ENCODE measurements at places on chromosomes 4 and X.

DNA sequence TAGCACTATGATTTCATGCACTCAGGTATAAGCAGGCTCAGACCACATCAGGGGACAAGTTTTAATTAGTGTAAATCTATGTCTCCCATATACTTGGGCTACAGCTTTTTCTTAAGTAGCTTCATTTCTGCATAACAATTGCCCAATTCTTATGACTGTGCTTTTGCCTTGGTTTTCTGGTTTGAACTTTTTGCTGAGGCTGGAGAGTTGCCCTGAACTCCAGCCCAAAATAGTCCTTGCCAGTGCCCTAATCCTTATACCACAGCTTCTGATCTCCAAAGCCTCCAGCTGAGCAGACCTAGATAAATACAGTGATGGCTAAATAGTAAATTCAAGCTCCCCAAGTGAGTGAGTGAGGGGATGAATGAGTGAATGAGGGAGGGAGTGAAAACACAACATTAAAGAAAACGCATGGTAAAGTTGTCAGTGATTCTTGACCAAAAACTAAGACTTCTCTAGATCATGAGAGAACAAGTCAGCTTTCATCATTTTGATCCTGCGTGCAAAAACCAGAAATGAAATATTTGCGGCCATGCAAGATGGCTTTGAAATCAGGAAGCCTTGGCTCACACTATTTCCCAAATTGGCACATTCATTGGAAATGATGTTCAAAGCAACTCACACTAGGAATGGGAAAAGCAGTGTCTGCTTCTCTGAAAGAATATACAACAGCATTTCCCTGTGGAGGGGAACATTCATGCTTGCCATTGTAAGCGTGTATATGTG is 437.1 kb upstream of the CTSO start:
- no peak for DNase-seq

DNA sequence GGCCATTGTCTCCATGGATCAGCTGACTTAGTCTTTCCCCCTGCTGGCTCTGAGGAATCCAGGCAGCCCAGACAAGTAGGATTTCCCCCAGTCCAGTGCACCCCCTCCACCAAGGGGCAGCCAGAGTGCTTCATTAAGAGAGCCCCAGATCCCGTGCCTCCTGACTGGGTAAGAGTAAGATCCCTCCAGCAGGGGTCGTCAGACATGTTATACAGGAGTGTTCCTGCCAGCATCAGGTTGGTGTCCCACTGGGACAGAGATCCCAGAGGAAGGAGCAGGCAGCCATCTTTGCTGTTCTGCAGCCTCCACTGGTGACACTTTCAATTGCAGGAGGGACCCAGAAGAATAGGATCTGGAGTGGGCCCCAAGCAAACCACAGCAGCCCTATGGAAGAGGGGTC is 29.0 kb upstream of the INPP4B start:
- no peak for DNase-seq

GRCh38 chr4:62162606-62163005 is 962.5 kb downstream of the ADGRL3 start:
- no peak for DNase-seq

- no peak for DNase-seq
Measured at GRCh38 chr4:130092187-130093015, 996.4 kb downstream of the C4orf33 start.

- no peak for DNase-seq
Measured at GRCh38 chrX:471281-471680, 84.6 kb upstream of the PPP2R3B start.

DNA sequence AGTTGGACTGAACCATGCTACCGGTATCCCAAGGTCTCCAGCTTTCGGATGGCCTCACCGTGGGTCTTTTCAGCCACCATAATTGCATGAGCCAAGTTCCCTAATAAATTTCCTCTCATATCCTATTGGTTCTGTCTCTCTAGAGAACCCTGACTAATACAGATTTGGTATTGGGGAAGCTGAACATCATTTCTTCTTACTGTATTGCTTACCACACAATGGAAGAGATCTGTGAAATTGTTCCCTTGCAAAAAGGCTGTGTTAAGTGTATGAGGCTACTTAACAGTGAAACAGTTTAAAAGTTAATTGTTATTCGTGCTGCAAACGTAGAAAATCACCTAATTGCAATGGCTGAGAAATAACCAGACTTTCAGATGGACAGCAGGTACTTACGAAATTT is 34.0 kb downstream of the PLAC8 start:
- DNase-seq, result no peak

DNA sequence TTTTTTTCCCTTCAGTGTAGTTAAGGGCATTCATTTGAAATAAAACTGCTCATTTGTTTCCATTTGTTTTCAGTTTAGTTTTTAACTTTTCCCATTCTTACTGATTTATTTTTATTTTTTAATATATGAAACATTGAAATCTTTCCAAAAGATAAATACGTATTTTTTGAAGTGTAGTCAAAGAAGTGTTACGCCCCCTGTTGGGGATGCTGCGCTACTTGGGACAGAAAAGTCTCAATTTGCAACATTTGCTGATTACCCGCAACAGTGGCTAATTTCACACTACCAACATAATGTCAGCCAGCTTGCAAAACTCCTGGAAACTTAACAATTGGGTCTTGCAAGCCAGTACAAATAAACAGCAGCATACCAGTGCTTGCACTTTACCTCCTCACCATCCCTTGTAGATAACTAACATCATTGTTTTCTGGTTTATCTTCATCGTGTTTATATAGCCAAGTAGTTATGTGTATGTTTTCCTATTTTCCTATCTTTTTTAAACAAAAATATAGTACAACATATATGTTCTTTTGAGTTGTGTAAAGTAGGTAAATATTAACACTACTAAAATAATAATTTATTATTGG is 158.6 kb downstream of the STPG2 start:
- peak; percentile 12 for DNase-seq

GRCh38 chrX:111521169-111521568 is 9.7 kb downstream of the SERTM2 start:
- no peak for DNase-seq

DNA sequence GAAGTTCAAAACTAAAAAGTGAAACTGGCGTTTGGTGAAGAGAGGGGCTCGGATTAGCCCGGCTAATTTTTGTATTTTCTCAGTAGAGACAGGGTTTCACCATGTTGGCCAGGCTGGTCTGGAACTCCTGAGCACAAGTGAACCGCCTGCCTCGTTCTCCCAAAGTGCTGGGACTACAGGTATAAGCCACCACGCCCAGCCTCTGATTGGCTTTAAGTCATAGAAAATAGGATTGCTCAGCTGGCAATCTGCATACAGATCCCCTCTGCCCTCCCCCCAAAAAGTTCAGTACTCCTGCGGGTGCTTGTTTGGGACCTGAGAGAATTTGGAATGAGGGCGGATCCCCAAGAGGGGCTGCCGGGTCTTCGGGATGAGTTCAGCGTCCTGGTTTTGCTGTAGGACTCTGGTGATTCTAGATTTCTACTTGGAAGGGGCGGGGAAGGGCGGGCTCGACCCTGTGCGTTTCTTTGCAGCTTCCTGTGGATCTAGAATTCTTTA is 537 bp upstream of the PRKX start:
- DNase-seq, result no peak

- DNase-seq, result no peak
Measured at GRCh38 chr4:183926950-183927349, 21.8 kb downstream of the STOX2 start.

GRCh38 chr4:175891851-175892250 is 79.8 kb upstream of the GPM6A start:
- DNase-seq, result peak; percentile 4

DNA sequence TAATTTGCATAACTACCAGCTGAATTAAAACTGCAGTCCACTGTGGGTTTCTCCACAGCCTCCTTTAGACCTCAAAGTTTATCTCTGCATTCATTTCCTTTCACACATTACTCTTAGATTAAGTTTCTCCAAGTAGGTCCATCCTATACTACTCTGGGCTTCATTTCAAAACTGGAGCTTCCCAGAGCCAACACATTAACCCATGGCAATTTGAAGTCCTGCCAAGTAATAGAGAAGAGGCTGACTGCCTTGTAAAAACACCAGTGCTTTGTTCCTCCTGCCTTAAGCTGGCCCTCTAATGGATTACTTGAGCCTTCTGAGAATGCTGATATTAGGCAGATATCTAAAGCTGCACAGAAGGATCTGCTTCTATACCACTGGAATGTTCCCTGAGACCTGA is 997.2 kb upstream of the SLIT2 start:
- DNase-seq, result no peak

DNA sequence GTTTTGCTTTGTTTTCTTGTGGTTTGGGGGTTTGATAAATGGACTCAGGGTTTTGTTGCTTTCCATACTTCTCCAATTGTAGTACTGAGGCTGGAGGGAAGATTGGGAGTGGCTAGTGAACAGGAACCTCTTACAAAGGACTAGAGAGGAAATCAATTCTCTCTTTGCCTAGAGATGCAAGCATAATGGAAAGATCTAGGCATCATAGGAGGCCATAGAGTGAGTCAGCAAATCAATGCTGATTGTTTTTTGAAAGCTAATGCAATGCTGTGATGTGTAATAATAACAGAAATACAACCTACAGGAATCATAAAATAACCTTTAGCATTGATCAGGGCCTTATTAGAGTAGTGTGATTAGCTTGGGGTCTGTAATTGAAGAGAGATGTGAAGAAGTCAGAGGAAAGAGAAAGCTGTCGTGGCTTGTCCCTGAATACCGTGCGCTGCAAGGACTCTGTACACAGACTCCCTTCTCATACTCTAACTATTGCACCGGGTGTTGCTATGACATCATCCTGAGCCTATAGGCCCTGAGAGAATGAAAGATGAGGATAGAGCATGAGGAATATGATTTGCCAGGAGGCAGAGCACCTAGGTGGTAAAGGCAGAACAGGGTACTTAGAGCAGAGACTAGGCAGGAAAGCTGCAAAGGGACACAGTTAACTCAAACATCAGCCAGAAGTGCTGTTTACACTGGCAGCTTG is 29.3 kb upstream of the GPR101 start:
- no peak for DNase-seq

- no peak for DNase-seq
Measured at GRCh38 chr4:61896634-61897033, 696.5 kb downstream of the ADGRL3 start.

- peak; percentile 45 for DNase-seq
Measured at GRCh38 chr4:17613761-17614415, 553 bp upstream of the MED28 start.

GRCh38 chrX:150683536-150684146 is 9.6 kb upstream of the MTMR1 start:
- DNase-seq, result peak; percentile 74

DNA sequence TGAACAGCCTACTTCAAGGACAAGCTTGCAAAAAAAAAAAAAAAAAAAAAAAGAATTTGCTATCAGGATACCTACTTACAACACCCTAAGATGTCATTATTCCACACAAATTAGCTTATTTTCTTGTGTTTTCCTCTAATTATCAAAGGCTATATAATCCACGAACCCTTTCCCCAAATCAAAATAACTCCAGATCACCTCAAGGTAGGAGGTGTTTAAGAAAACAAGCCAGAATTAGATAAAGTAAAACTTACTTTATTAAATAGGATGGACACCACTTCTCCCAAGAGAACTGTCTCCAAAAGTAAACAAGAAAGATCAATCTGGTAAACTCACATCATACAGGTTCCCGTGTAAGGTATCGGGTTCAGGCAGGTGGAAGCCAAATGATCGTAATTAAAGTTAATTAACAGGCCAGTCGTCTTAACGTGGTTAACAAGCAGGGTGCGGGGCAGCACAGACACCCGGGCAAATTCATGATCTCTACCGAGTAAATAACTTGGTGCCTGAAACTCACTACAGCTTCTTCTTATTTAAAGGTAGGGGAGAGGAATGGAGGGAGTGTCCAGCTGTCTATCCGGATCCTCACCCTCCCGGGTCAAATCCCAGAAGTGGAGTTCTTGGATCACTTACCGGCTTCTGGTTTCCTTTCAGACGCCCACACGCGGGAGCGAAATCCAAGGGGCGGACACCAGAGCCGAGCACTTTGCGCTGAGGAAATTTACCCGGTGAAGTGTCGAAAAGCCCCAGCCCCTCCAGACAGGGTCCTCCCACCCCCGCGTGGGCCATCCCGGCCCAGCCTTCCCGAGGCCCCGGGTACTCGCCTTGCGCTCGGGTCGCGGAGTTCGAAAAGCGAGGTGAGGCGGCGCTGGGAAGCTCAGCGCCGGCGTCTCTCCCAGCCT is 708 bp downstream of the ARAP2 start:
- peak; percentile 28 for DNase-seq

- DNase-seq, result no peak
Measured at GRCh38 chrX:109441266-109441665, 40.6 kb downstream of the GUCY2F start.

- no peak for DNase-seq
Measured at GRCh38 chr4:90318193-90318592, 191.0 kb downstream of the CCSER1 start.

GRCh38 chr4:140308366-140309123 is 64.9 kb upstream of the SCOC start:
- peak; percentile 80 for DNase-seq

DNA sequence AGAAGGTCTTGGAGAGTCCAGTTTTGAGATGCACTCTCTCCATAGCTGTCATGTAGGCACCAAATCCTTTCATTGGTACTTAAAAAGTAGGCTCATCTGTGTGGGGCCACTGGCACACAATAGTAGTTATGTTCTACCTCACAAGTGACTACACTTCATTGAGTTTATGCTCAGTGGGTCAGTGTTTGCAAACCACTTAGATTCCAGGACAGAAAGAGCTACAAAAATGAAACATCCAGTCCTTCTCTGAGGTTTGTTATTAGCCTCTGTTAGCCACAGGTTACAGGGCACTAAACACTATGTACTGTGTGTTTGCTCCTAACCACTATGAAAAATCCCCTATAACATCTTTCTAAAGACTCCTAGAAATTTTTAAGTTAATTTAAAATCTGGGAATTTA is 13.8 kb downstream of the RAB28 start:
- no peak for DNase-seq

DNA sequence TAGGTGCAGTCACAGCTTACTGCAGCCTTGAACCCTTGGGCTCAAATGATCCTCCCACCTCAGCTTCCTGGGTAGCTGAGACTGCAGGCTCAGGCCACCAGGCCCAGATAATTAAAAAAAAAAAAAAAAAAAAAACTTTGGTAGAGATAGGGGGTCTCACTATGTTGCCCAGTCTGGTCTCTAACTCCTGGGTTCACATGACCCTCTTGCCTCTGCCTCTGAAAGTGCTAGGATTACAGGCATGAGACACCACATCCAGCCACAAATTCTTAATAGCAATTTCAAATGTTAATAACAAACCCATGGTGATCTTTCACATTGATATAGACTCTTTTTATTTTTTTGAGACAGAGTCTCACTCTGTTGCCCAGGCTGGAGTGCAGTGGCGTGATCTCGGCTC is 12.3 kb upstream of the FGF5 start:
- no peak for DNase-seq

DNA sequence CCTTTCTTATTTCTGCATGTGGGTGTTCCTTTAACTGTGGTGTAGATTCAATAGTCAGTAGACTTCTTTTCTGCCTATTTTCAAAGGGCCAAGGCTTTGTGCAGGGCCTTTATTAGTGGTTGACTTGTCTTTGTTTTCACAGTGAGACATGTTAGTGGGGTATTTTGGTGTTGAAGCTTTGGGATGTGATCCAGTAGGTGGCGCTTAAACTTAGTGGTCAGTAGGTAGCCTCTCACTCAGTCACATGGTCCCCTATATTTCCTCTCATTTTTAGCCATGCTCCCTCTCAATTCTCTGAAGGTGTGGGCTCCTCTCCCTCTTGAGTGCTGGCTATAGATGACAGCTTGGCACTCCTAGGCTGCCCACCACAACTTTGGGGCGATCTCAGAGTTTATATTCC is 23.4 kb upstream of the SLC10A7 start:
- DNase-seq, result peak; percentile 24
